ENCODE measurements at places on chromosomes 2 and 18.

GRCh38 chr2:212923393-212923792, 228.0 kb downstream of the IKZF2 start:
- DNase-seq: no peak

- no peak for DNase-seq
Measured at GRCh38 chr18:58466636-58467205, 162.2 kb downstream of the ALPK2 start.

DNA sequence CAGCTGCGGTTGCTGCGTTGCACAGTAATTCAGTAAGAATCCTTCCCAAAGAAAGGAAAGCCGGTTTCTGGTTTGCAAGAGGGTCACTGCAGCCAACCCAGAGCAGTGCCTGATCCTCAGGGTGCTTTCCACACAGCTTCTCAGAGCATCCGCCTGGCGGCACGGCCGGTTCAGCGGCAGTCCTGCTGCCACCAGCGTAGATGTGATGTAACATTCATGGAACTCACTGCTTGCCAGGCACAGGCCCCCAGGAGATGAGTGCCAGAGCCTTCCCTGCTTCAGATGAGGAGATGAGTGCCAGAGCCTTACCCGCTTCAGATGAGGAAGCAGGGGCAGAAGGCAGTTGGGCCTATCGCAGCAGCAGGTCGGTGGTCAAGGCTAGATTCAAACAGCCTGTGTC, 230.2 kb downstream of the GBX2 start:
- no peak for DNase-seq

GRCh38 chr2:172869861-172870260, 134.2 kb downstream of the RAPGEF4 start:
- DNase-seq: no peak

- DNase-seq: no peak
Measured at GRCh38 chr2:209719034-209719433, 52.6 kb upstream of the UNC80 start.

- no peak for DNase-seq
Measured at GRCh38 chr2:223082706-223083105, 30.7 kb downstream of the KCNE4 start.

Measured in GM18507 (cell line).